Activated effector memory CD4-positive, alpha-beta T cell treated with Interleukin-2 at 50 U/mL for 16 hours (primary cell): ENCODE measurements at places on chromosomes 2 and 18.

- DNase-seq = no peak
Measured at GRCh38 chr2:128754246-128754724, 435.6 kb upstream of the HS6ST1 start.

DNA sequence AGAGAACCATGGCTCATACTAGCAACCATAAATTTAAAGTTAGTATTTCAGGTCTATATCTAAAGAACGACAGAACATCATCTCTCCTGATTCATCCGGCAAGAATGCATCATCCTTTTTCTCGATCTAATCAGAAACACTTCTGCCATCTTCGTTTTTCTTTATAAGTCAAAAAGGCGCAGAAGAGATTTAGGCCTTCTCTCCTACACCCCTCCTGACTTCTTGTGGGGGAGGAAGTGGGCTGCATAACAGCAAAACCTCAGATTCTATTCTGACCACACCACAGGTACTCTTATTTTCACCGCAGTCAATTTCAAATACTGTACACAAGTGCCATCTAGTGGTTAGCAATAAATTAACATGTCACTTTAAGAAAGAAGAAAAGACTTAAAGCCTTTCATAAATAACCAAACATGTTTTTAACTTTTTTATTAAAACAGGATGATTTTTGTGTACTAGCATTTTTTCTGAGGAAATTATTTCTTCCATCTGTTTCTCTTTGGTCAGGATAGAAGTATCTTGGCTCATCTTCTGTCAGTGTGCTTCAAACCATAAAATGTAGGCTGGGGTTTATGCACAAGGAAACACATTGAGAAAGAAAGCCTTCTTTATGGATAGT lies 48.4 kb upstream of the PIK3C3 start:
- DNase-seq = peak; percentile 1

DNA sequence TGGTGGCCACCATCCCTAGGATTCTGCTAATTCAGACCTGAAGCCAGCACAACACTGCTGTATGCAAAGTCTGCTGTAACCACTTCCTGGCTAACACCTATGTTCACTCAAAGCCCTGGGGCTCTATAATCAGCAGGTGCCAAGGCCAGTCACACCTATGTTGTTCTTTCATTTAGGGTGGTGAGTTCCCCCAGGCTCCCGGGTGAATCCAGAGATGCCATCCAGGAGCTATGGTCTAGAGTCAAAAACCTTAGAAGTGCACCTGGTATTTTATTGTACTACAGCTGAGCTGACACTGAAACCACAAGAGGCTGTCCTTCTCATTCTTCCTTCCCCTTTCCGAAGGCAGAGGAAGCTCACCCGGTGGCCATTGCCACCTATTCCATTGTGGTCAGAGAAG lies 46.2 kb upstream of the CCDC141 start:
- no peak for DNase-seq

GRCh38 chr18:55337908-55338521 lies 250.0 kb downstream of the TCF4 start:
- no peak for DNase-seq

GRCh38 chr2:235141411-235142128 lies 189.8 kb downstream of the SH3BP4 start:
- DNase-seq = no peak

GRCh38 chr18:21745231-21745630 lies 4.6 kb downstream of the MIB1 start:
- no peak for DNase-seq

GRCh38 chr2:73979686-73980085 lies 5.0 kb upstream of the TET3 start:
- no peak for DNase-seq

- no peak for DNase-seq
Measured at GRCh38 chr2:145323512-145323911, 803.6 kb upstream of the ZEB2 start.

GRCh38 chr2:23464156-23464555 lies 79.2 kb downstream of the KLHL29 start:
- DNase-seq = no peak

- DNase-seq = no peak
Measured at GRCh38 chr18:13745696-13746095, 19.2 kb downstream of the RNMT start.

DNA sequence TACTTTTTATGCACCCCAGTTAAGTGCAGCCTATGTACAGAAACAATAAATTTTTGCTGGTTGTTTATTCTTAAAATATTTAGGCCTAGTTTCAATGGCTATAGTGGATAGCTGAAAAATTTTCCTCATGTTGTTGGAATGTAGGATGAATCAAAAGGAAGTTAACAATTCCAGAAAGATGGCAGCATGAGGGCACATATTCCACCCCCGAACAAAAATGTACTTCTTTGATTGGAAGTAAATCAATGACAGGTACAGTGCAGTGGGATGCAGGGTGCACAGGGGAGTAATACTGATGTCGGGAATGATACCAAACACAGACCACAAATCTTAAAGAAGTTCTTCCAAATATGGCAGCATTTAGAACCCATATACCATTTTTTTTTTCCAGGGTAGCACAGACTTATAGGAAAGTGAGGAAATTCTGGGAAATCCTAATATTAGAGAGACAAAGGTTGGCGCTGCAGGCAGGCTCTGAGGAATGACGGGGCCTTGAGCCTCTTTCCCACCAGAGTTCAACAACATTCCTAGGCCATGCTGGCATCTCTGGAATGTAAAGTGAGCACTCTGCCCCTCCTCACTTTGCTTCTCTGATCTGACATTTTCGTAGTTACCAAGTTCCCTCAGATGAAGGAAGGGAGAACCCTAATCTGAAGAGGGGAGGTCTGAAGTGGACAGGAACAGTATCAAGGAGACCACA lies 36.6 kb upstream of the IKZF2 start:
- DNase-seq = no peak

- no peak for DNase-seq
Measured at GRCh38 chr2:225319872-225320271, 79.6 kb upstream of the NYAP2 start.

- DNase-seq = no peak
Measured at GRCh38 chr2:20916604-20917286, 93.8 kb upstream of the LDAH start.

DNA sequence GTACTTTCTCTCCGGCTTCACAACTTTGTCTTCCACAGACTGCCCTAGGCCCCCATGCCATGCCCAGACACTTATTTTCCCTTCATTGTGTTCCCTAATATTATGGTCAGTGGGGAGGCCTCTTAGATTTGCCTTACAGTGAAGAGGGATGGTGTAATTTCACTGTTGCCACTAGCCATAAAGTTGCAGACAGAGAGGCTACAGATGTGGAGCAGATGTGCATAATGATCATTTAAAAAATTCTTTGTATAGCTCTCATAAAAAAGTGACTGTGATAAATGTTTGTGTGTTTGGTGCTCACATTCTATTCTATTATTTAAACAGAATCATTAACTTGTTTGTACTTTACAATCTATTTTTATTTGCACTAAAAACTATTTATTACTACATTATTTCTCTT lies 67.5 kb upstream of the FN1 start:
- DNase-seq = no peak

GRCh38 chr2:217835931-217836891 lies 166.6 kb downstream of the TNS1 start:
- DNase-seq = no peak

GRCh38 chr18:33729556-33729955 lies 151.5 kb downstream of the ASXL3 start:
- no peak for DNase-seq

DNA sequence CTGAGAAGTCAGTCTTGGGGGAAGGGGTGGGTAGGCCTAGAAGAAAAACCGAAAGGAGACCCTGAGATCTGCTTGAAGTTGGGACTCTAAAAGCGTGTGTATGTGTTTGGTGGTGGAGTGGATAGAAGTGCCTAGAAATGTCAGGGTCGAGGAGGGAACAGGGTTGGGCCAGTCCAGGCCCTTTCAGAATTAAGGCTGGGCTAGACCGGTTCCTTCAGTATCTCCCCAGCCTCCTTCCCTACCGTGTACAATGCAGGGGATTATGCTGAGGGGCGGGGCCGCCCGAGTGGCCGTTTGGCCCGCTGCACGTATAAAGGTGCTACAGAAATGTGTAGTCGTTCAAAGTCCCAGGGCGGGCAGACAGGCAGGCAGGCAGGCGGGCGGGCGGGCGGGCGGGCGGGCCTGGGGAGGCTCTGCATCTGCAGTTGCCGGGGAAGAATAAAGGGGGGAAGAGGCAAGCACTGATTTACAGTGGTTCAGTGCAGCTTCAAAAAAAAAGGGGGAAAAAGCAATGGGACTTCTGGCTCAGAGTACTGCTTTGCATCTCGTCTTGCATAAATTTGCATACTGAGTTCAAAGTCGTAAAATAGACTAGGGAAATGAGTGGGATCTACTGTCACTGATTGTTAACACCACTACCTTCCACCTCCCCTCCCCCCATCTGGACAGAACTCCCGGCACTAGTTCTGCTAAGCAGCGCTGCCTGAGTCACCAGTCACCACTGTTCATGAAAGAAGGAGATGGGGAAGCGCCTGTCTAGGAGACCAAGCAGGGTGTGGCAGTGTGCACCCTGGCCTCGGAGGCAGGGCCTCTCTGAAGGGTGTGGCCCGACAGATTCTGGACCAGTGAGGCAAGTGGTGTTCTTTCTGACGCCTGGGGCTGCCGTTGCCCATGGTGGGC lies 3.6 kb downstream of the IGFBP2 start:
- no peak for DNase-seq

DNA sequence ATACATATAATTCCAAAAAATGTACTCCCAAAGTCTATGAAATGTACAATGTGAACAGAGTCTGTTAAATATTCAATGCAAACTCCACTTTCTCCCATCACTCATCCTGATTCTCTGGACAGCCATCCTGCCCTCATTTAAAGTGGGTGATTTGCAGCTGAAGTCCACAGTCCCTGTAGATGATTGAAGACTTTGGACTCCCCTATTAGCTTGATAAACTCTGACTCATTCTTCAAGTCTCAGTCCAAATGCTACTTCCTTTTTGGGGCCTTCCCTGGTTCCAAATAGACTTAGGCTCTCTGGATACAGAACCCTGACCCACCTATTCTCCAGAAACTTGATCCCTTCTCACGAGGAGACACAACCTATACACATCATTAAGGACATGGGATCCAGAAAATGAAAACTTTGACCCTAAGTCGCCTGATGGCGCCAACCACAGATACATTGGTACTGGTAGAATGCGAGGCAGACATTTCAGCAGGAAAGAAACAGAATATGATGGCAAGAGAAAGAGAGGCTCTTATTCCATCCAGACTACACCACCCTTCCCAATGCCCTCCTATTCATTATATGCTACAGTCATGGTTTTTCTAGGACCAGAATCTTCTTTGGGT lies 122.7 kb downstream of the VIT start:
- no peak for DNase-seq

- no peak for DNase-seq
Measured at GRCh38 chr18:77146249-77147080, 13.9 kb upstream of the MBP start.

DNA sequence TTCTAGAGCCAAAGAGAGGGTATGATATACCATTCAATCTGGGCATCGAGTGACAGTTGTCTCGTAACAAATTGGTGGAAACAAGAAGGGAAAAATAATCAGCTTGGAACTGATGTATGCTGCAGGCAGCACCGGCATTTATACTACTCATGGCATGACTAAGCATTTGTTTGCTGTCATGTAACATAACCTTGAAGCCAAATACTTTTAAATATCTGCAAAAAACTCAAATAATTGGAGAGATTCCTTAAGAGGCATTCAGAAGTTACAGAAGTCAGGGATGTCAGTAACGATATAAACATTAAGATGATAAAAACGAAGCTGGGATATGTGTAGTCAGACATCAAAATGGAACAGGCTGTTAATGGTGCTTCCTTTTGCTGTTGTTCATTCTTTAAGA lies 157.3 kb upstream of the MMADHC start:
- DNase-seq = no peak

DNA sequence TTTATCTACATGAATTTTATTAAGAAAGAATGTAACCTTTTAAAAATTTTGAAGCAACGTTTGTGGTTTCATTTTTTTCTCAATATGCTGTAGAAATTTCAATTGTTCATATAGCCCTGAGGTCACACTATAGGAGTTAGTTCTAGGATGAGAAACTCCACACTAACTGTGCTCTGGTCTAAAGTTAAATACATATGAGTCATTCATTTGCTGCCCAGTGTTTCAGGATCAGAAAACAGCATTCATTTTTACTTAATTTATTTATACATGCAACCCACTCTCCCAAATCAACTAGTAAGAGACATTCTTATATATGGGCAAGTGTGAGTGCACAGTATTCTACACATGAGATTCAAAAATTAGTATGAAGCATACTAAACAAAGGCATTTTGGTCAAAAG lies 137.9 kb downstream of the DOCK10 start:
- no peak for DNase-seq
